ENCODE measurements at places on chromosomes 6 and 20. TPM values are rescaled to one million over a fixed set of nuclear protein-coding genes. Genes with fewer than 3 reads are reported as not detected.

- no peaks in the 10 kb centered on the region for H3K27me3 ChIP-seq
- no peak overlapping the region for H3K4me3 ChIP-seq
- no peak for DNase-seq
- H3K4me1 ChIP-seq, result peaks cover 1% of the 10 kb centered on the region
Measured at GRCh38 chr6:36813526-36813925, 25.7 kb downstream of the CPNE5 start.

GRCh38 chr20:24587384-24588046 is 118.1 kb downstream of the SYNDIG1 start:
- no peaks in the 10 kb centered on the region for H3K36me3 ChIP-seq
- H3K4me1 ChIP-seq, result no peaks in the 10 kb centered on the region
- H3K4me3 ChIP-seq, result no peak overlapping the region
- no peak for DNase-seq
- H3K27ac ChIP-seq, result no peak overlapping the region

The MYLK2 gene
- not detected for total RNA-seq

The ELMO2 gene
- 50.1 TPM for total RNA-seq

The SOBP gene
- total RNA-seq, result 11.1 TPM

The OR2J3 gene
- total RNA-seq, result not detected
